ENCODE measurements at places on chromosomes 3 and 15.

GRCh38 chr3:4395448-4395847 lies 71.6 kb downstream of the SUMF1 start:
- no peak for DNase-seq

GRCh38 chr3:861721-862120 lies 231.1 kb upstream of the CNTN6 start:
- peak; percentile 25 for DNase-seq

DNA sequence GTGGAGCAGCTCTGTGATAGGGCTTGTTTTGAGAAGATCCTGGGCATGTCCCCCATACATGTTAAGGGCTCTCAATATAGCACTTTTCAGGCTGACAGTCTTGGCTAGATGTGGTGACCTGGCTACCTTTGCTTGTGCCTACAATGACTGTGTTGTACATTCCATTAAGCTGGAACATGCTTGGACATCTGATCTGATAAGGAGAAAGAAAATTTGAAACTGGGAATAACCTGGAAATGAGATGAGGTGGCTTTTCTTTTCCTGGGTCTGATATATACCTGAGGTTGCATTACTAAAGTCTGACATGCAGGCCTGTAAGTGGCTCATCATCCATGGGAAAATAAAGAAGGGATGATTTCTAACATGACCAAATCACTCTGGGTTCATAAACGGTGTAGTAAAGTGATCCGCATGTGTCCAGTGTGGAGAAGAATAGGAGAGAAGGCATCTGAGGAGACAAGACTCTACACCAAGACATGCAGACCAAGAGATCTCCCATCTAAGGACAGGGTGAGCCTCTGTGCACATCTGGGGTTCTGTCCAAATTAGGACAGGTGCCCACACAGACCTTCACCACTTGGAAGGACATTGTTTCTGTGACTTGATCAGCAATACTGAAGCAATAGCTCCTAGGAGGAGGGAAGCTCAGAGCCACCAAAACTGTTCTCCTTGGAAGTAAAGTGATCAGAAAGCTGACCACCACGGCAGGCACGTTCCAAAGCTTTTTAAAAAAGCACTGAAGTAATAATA lies 62.0 kb downstream of the KLHL6 start:
- no peak for DNase-seq

GRCh38 chr3:161914703-161915417 lies 418.3 kb downstream of the OTOL1 start:
- peak; percentile 93 for DNase-seq

DNA sequence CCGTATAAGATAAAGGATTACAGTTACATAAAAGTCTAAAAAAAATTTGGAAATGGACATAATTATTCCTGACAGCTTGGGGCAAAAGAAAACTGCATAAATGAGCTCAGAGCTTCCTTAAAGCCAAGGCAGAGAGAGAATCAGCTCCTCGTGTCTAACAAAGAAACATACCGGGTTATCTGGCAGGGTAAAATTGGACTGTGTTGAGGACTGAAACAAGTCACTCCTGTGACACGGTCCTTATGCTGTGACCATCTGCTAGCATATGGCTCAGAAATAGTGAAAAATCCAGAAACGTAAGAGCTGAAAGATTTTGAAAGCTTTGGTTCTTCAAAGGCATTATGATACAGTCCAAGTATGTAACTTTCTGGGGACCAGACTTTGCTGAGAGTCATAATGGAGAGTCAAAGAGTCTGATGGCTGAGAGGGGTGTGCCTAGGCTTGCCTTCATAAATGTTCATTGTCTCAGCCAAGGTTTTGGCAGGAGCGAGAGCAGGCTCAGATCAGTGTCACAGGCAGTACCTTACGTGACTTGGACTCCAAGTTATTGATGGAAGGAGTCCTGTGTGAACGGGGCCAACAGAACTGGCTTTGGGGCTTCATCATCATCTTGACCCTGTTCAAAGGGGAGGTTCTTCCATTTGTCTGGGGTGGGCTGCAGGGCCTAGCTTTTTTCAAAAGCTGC lies 12.5 kb downstream of the MAP6D1 start:
- DNase-seq, result no peak

GRCh38 chr3:150898046-150898754 lies 7.0 kb downstream of the MINDY4B start:
- DNase-seq, result no peak

DNA sequence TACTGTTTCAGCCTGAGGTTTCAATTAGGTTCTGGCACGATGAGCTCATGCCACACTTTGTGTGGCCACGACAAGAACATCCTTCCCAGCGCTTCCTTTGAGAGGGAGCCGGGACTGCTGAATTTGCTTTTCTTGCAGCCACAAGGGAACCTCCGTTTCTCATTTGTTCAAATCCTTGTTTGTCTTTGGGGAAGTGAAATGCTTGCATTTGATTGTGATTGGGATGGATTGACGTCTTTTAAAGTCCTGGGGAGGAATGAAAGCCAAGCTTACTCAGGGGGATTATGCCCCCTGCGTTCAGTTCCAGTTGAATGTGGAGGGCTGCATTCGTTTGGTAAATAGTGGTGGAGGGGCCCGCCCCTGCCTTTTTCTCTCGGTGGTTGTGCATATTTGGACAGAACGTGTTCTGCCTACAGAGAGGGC lies 277.6 kb downstream of the THSD4 start:
- DNase-seq, result no peak

GRCh38 chr3:12135029-12135657 lies 23.6 kb downstream of the TIMP4 start:
- peak; percentile 71 for DNase-seq

- no peak for DNase-seq
These were observed 21.7 kb upstream of the ARID3B start for GRCh38 chr15:74519311-74519710.

GRCh38 chr3:189337673-189338091 lies 165.9 kb downstream of the TPRG1 start:
- no peak for DNase-seq

DNA sequence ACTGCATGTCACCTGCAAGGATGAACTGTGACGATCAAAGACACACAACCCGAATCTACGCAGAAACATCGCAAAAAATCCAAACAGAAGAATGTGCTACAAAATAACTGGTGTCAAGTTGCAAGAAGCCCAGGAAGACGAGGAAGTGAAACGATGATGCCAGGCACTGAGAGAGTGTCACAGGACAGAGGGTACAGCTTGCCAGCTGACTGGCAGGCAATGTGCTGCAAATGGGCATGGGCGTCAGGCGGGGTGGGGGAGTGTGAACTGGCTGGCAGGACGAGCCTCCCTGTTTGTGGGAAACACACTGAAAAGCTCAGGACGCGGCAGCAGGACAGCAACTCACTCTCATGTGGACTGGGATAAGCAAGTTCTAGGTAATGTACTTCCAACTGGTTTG lies 28.9 kb upstream of the OCA2 start:
- no peak for DNase-seq

DNA sequence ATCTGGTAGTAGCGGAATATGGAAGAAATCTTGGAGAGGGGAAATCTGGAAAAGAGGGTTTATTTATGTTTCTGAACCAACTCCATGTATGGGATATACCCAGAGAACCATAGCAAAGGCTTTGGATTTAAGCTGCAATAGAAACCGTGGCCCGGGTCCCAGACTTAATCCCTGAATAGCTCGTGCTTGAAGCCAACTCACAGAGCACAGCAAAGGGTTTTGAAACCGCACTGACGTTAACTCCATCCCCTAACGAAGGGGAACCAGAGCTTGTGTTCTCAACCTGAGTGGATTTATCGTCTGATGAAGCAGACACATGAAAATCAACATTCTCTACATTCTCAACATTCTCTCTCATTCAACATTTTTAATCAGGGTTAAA lies 154.6 kb downstream of the APBA2 start:
- DNase-seq, result no peak
